Breast epithelium (tissue), 4 donors: ENCODE measurements at places on chromosomes 13 and 19. TPM values are rescaled to one million over a fixed set of nuclear protein-coding genes. Genes with fewer than 3 reads are reported as not detected.

ANGPTL4 gene
- total RNA-seq, result 118 TPM

NDUFA7 gene
- 25.8 TPM for total RNA-seq

DNA sequence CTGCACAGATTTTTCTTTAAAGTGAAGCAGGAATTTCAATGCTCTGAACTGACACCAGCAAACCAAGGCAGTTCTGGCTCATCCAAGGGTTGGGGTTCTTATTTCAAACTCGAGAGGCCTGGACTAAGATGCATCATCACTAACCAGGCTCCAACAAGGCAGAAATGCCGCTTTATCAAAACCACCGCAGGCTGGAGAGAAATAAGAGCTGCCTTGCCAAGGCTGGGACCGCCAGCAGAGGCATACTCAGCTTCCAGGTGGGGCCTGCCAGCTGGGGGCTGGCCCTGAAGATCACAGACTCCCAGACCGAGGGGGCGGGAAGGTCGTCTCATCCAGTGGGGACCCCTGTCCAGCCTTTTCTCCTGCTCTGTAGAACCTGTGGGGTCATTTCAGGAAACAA lies 37.4 kb upstream of the GAS6 start:
- no peaks in the 10 kb centered on the region for H3K4me1 ChIP-seq
- no peaks in the 10 kb centered on the region for H3K36me3 ChIP-seq
- H3K27ac ChIP-seq, result no peak overlapping the region
- H3K4me3 ChIP-seq, result no peak overlapping the region
- no peaks in the 10 kb centered on the region for H3K27me3 ChIP-seq

LIM2 gene
- total RNA-seq, result not detected

- no peak for DNase-seq
- no peaks in the 10 kb centered on the region for H3K4me1 ChIP-seq
- H3K27me3 ChIP-seq, result no peaks in the 10 kb centered on the region
- H3K4me3 ChIP-seq, result no peak overlapping the region
- no peak overlapping the region for H3K27ac ChIP-seq
- no peaks in the 10 kb centered on the region for H3K36me3 ChIP-seq
Observed at GRCh38 chr13:102825921-102826706, 19.7 kb upstream of the ERCC5 start.

DAND5 gene
- total RNA-seq, result not detected

MISP3 gene
- total RNA-seq, result 5.0 TPM

CGB3 gene
- total RNA-seq, result not detected

DNA sequence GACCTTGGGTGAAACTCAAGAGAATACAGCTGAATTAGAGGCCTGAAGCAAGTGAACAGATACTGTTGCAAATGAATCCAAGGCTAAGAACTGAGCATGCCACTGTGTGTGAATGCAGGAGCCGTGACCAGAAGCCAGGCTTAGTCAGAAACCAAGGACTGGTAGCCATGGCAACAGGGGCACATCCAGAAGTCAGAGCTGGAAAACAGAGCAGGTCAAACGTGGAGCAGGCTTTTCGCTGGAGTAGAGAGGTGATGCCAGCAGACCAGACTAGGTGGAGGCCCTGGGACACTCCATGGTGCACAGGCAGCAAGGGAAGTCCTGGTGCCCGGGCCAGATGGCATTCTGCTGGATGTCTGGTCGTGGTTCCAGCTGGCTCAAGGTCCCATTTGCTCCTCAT lies 564.1 kb downstream of the PCDH9 start:
- no peaks in the 10 kb centered on the region for H3K27me3 ChIP-seq
- no peaks in the 10 kb centered on the region for H3K4me1 ChIP-seq
- no peak overlapping the region for H3K27ac ChIP-seq
- H3K4me3 ChIP-seq, result no peak overlapping the region
- no peaks in the 10 kb centered on the region for H3K36me3 ChIP-seq

TEX29 gene
- not detected for total RNA-seq

- H3K27me3 ChIP-seq, result no peaks in the 10 kb centered on the region
- no peak overlapping the region for H3K4me3 ChIP-seq
- no peak for DNase-seq
- no peak overlapping the region for H3K27ac ChIP-seq
- H3K36me3 ChIP-seq, result no peaks in the 10 kb centered on the region
Observed at GRCh38 chr13:43831088-43831487, 44.3 kb upstream of the ENOX1 start.

DNA sequence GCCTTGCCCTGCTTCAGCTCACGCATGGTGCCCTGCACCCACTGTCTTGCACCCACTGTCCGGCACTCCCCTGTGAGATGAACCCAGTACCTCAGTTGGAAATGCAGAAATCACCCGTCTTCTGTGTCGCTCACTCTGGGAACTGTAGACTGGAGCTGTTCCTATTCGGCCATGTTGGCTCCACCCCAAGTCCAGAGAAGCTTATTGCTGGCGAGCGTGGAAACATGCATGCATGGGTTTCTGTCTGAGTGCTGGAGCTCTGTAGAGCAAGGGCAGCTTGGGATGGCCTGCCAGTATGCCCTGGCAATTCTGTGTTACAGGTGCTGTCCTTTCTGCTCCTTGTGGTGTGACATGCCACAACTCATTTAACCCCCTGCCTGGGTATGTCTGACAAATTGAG lies 152.8 kb downstream of the SHISA2 start:
- no peaks in the 10 kb centered on the region for H3K36me3 ChIP-seq
- H3K27ac ChIP-seq, result no peak overlapping the region
- no peak overlapping the region for H3K4me3 ChIP-seq

ZNF582 gene
- 4.3 TPM for total RNA-seq

MRPL34 gene
- total RNA-seq, result 98.0 TPM

DNA sequence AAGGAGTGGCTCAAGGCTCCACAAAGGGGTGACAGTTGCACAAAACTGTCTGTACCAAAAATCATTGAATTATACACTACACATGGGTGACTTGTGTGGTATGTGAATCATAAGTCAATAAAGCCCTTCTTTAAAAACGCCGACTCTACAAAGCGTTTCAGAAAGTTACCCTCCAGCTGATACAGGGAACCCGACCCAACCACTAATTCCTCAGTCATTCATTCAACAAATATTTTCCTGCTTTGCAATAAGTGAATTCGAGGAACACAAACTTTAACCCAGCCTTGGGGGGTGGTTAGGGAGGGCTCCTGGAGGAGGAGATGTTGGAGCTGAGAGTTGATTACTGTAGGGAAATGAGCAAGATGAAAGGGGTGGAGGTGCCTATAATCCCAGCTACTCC lies 32.0 kb downstream of the LTBP4 start:
- no peak overlapping the region for H3K27ac ChIP-seq
- no peak overlapping the region for H3K4me3 ChIP-seq
- DNase-seq, result no peak
- no peaks in the 10 kb centered on the region for H3K27me3 ChIP-seq
- no peaks in the 10 kb centered on the region for H3K4me1 ChIP-seq

DNA sequence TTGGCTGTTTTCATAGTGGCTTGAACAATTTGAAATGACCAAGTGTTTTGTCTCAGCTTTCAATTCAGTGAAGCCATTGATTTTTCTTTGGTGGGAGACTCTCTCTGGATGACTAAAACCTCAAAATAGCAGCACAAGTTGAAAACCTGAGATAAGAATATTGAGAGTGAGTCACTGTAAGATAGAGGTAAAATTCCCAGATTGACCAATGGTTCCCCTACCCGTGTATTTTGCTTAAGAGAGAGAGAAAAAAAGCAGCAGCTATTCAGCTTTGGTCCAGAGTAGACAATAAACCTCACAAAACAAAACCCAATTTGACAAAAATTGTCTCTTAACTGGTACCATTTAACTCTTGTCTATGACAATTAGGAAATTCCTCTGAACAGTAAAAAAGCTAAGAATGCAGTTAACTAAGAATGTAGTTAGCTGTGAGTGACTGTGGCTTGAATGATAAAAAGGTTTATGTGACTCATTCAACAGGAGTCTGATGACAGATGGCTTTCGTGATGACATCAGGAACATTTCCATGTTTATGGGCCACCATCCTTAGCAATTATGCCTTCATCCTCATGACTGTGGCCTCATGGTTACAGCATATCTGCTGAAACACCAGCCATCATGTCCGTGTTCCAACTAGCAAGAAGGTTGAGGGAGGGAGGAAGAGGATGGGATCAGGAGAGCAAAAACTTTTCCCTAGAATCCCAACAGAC lies 356.9 kb downstream of the NDFIP2 start:
- H3K4me3 ChIP-seq, result no peak overlapping the region
- no peak overlapping the region for H3K27ac ChIP-seq
- DNase-seq, result no peak
- no peaks in the 10 kb centered on the region for H3K27me3 ChIP-seq

TBXA2R gene
- 0.44 TPM for total RNA-seq

DNA sequence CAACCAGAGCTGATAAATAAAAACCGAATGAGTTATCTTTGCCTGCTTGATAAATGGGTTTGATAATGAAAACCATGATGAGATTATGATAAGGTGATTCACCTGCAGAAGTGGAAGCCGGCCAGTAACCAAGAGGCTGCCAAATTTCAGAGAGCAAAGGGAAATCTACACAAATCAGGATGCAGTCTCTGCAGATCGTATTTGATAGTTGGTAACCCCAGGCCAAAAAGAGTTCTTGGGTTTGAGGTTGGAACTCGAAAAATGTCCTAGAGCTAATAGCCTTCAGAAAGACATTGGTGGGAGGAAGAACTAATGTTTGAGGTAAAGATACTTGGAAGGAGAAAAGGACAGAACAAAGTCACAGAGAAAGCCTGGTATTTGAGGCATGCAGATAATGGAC lies 9.6 kb upstream of the LATS2 start:
- H3K27me3 ChIP-seq, result no peaks in the 10 kb centered on the region
- H3K4me1 ChIP-seq, result no peaks in the 10 kb centered on the region
- H3K27ac ChIP-seq, result no peak overlapping the region
- H3K4me3 ChIP-seq, result no peak overlapping the region
- DNase-seq, result no peak

DIRAS1 gene
- 3.7 TPM for total RNA-seq

DNA sequence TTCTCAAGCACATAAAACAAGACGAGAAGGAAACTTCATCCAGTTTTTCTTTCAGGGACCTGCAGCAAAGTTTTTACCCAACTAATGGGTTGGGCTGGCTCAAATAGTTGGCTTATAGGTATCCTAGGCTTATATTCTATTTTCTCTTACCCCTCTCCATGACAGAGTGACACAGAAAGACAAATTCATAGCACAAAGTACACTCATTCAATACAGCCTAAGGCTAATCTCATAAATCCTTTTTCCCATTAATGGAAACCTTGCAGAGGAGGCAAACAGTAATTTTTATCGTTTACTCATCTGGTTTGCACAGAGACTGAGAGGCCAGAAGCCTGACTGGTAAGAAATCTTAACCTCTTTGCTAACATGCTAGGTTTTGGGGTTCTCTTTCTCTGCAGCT lies 1589.9 kb downstream of the SLITRK1 start:
- H3K27me3 ChIP-seq, result no peaks in the 10 kb centered on the region

ZNF121 gene
- 20.8 TPM for total RNA-seq

GRCh38 chr13:81639984-81640582 lies 1299.2 kb upstream of the SPRY2 start:
- DNase-seq, result no peak
- H3K27me3 ChIP-seq, result no peaks in the 10 kb centered on the region
- H3K36me3 ChIP-seq, result no peaks in the 10 kb centered on the region
- no peak overlapping the region for H3K27ac ChIP-seq
- H3K4me3 ChIP-seq, result no peak overlapping the region

GRCh38 chr13:73998631-73999030 lies 135.6 kb downstream of the KLF12 start:
- H3K36me3 ChIP-seq, result no peaks in the 10 kb centered on the region
- no peak for DNase-seq
- H3K4me3 ChIP-seq, result no peak overlapping the region
- no peaks in the 10 kb centered on the region for H3K4me1 ChIP-seq
- no peak overlapping the region for H3K27ac ChIP-seq
- no peaks in the 10 kb centered on the region for H3K27me3 ChIP-seq

EXOC3L2 gene
- 0.44 TPM for total RNA-seq

- H3K4me3 ChIP-seq, result peak overlapping the region; percentile 96
- H3K36me3 ChIP-seq, result no peaks in the 10 kb centered on the region
- peaks cover 11% of the 10 kb centered on the region for H3K27me3 ChIP-seq
- H3K27ac ChIP-seq, result peak overlapping the region; percentile 85
Observed at GRCh38 chr19:31350693-31351055, 1.4 kb upstream of the TSHZ3 start.

DNA sequence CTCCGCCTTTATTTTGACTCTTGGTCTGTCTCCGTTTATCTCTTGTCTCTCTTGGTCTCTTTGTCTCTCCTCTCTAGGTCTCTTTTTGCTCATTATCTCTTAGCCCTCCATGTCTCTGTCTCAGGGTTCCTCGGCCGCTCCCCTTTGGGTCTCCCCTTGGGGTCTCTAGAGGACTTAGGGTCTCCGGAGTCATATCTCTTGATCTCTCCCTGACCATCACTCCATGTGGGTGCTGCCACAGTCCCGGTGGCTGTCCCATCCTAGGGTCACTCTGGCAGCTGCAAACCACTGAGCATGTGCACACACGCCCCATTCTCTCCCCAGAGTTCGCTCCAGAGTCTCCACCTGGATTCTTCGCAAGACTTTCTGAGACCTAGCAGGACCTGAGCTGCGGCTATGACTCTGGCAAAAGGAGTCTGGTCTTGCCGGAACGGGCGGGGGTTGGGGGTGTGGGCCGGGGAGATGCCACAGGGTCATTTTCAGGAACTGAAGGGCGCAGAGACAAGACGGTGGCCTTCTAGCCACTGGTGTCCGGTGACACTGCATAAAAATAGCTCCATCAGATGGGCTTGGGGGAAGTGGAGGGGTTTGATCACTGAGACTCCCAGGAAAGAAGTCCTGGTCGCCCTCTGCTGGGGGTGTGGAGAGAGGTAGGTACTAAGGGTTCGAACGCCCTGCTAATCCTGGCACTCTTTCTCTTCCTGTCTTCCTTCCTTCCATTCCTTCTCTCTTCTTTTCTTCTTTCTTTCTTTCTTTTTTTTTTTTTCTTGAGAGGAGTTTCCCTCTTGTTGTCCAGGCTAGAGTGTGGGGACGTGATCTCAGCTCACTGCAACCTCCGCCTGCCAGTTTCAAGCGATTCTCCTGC lies 1.2 kb upstream of the KCNA7 start:
- no peaks in the 10 kb centered on the region for H3K36me3 ChIP-seq
- H3K27me3 ChIP-seq, result peaks cover 35% of the 10 kb centered on the region
- DNase-seq, result no peak
- no peak overlapping the region for H3K27ac ChIP-seq
- no peaks in the 10 kb centered on the region for H3K4me1 ChIP-seq

DNA sequence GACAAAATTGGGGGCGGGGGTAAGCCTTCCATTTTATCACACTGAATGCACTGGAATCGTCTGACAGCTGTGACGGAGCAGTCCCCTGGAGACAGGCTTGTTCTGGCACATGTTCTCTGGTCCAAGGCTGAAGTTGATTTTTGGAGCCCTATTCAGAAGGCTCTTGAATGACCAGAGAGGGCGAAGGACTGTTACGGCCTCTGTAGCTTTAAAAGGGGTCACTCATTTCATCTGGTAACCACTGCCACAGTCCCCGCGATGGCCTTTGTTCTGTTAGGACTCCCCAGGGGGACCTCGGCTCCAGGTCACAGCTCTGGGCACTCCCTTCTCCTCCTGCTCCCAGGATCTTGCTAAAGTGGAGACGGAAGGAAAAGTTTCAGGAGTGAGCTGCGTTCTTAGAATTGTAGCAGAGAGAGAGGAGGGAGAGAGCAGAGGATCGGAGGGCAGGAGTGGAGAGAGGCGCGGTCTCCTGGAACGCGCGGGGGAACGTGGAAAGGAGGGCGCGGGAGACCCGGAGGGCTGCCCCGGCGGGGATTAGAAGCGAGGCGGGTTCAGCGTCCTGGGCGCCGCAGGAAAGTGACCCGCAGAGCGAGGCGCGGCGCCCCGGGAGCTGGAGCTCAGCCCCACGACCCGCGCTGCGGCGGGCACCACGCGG lies 134.3 kb upstream of the MYO16 start:
- no peak for DNase-seq
- H3K36me3 ChIP-seq, result no peaks in the 10 kb centered on the region
- H3K4me1 ChIP-seq, result no peaks in the 10 kb centered on the region
- H3K27ac ChIP-seq, result no peak overlapping the region
- peak overlapping the region; percentile 46 for H3K4me3 ChIP-seq
- no peaks in the 10 kb centered on the region for H3K27me3 ChIP-seq

- peaks cover 4% of the 10 kb centered on the region for H3K4me1 ChIP-seq
- no peak for DNase-seq
Observed at GRCh38 chr19:16175954-16176353, 2.6 kb upstream of the CIB3 start.
